ENCODE measurements at places on chromosomes 2 and 18.

DNA sequence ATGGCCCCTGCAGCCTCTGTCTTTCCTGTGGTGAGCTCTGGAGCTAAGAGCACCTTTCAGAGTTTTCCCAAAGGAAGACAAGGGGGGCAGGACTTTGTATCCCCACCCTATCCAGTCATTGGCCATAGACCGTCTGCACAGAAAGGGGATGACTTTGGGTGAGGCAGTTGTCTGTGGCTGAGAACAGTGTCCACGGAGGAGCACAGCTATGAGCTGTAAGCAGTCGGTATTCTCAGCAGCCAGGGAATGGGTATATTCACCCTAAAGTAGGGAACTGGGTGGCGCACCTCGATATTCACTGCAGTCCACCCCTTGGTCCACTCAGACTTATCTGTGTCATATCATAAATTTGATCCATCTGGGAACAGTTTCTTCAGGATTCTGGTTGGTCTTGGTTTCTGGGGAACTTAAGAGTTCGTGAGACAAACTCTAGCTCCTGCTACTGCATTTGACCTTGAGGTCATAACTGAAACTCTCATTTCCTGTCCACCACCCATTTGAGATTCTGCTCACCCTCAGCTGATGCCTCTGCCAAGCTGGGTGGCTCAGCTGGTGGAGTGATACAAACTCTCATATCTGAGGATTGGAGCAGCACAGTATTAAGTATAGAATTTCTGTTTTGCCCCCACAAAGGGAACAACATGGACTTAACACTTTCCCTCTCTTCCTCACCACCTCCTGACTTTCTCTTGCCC, 45.2 kb upstream of the SCG2 start:
- DNase-seq = no peak

DNA sequence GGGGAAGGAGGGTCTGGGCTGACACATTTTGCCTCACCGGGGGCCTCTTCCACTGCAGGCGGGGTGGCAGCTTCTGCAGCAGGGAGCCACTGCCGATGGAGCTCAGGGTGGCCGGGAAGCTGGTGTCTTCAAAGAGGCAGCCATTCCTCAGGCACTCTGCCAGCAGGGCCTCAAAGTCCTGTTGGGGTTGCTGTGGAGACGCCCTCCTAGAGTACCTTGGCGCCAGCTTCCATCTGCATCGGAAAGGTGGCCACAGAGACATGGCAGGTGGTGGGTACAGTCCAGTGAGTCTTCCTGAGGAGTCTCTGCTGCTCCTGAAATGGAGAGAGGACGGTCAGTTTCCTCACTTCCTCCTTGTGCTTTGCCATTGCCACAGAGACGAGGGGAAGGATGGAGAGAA, 12.1 kb downstream of the CAPN14 start:
- no peak for DNase-seq

DNA sequence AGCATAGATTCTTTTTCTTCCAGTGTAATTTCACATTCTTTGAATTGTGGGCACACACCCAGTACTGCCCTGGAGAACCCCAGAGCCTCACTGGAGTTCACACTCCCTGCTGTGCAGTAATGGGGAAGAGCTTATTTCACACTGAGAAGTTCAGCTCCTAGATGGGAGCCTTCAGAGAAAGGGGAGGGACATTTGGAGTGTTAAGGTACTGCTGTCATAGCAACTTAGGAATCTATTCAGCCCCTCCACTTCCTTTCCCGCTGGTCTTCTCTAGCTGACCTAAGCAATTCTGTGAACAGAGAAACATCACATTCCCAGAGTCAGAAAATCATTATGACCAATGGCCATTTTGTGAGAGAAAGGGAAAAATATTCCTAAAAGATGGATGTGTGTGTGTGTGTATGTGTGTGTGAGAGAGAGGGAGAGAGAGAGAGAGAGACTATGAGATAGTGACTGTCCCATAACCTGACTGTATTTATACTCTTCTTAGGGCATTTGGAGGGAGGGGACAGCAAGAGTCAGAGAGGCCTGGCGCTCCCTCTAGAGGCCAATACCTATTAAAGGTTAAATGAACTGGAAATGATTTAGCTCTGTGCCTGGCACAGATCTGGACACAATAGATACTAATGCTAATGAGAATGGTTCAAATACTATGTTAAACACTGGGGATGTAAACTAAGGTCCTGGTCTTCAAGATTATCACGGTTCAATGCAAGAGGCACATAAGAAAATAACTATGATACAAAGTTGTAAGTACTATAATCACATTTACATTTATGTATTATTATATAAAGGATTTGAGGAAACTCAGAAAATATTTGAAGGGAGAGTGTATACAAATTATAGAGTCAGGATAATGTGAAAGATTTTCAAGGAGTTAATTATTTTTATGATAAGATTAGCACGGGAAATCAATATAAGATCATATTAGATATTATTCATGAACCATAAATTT, 41.5 kb upstream of the RPE start:
- peak; percentile 12 for DNase-seq

DNA sequence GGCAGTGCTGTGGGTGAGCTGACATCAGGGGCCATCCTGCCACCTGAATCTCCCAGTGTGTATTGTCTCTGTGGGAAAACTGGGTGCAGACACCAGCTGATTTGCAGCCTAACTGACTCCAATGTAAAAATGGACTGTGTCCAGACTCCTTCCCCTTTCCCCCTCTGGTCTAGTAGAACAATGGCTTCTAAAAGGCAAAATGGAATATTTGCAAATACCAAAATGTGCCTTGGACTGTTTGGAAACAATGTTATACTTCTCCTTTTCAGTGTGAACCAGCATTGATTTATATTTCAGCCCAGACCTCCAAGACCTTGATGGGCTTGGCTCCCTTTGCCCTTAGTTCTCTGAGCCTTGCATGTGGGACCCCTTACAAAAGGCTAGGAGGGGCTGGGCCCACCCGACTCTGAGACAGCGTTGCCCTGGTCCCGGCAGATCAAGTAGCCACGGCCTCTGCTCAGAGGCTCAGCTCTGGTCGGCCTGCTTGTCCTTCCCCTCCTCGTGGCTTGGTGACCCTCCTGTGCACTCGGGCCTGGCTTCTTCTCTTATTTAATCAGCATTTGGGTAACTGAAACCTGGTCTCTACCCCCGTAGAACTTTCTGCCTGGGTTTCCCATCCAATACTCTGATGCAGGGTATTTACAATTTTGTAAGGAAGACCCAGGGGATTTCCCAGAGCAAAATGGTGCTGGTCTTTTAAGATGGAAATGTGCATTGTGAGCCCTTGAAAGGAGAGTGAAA, 18.0 kb upstream of the ACKR3 start:
- DNase-seq = no peak
